ENCODE measurements at places on chromosomes 7 and 10. TPM values are rescaled to one million over a fixed set of nuclear protein-coding genes. Genes with fewer than 3 reads are reported as not detected.

Gene FRG2B
- not detected for total RNA-seq

Gene BMPER
- 7.5 TPM for total RNA-seq

- peaks cover 18% of the 10 kb centered on the region for H3K4me1 ChIP-seq
- peak overlapping the region; percentile 66 for H3K27ac ChIP-seq
- no peak overlapping the region for H3K4me3 ChIP-seq
- no peaks in the 10 kb centered on the region for H3K36me3 ChIP-seq
- H3K27me3 ChIP-seq, result no peaks in the 10 kb centered on the region
Observed at GRCh38 chr10:50604049-50604640, 19.6 kb downstream of the SGMS1 start.

DNA sequence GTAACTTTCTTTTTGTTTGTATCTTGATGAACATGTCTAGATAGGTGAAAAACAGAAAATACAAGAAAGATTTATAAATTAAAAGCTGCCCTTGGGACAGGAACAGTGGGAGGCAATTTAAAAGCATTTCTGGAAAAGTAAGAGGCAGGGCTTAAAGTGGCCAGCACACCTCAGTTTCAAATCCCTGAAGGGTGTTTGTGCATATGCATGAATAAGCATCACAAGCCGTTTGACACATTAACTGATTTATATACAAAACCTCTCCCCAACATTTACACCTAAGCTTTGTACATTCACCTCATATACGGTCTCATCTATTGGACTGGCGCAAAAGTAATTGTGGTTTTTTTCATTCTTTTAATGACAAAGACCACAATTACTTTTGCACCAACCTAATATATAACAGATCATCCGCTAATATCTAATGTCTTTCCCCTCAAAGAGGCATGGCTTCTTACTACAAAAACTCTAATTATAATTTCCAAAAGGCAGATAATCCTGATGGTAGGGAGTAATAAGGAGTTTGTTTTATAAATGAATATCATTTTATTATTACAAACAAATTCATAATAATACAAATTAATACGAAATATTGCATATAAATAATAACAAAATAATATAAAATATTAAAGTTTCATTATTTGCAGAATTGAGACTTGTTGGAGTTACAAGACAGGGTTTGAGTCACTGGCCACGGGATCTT, 48.3 kb downstream of the LRGUK start:
- no peak for DNase-seq
- no peak overlapping the region for H3K4me3 ChIP-seq
- no peaks in the 10 kb centered on the region for H3K27me3 ChIP-seq
- no peaks in the 10 kb centered on the region for H3K4me1 ChIP-seq
- H3K27ac ChIP-seq, result no peak overlapping the region

DNA sequence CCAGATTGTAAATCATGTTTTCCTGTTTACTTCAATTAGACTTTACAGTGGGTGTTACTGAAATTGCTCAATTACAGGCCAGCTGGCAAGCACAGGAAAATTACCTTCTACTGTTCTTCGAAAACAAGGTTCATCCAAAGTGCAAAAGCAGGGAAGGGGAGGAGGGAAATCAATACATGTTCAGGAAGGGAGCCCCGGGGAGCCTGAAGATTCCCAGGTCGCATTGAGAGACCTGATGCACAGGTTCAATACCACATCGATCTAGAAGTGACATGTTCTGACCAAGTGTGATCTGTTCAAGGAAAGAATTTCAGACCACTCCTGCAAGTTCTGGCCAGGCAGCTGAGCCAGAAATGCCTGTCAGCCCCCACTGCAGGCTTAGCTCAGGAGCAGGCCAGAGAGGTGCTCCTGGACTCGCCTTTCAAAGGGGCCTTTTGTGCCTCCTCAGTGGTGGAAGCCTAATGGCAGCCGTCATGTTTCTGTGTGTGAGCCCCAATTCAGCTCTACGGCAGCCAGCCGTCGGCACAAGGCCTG, 35.9 kb downstream of the FAM53B start:
- H3K27me3 ChIP-seq, result no peaks in the 10 kb centered on the region
- no peak overlapping the region for H3K4me3 ChIP-seq
- peaks cover 16% of the 10 kb centered on the region for H3K4me1 ChIP-seq
- peaks cover 8% of the 10 kb centered on the region for H3K36me3 ChIP-seq
- DNase-seq, result no peak

DNA sequence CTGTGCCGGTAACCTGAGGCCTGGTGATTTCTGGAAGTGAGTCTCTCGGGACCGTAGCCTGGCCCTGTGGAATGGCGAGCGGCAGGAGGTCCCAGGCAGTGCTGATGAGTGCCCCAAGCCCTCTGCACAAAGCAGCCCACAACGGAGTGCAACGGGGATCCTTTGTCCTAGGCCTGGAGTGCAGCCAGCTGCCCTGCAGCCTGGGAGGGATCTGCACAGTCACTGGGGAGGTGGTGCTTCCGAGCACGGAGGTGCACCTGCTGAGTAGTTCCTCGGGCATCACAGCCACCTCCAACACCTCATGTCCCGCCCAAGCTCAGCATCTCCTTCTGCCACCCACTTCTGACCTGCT, 162.8 kb upstream of the ZMIZ1 start:
- no peak overlapping the region for H3K4me3 ChIP-seq
- no peak for DNase-seq

DNA sequence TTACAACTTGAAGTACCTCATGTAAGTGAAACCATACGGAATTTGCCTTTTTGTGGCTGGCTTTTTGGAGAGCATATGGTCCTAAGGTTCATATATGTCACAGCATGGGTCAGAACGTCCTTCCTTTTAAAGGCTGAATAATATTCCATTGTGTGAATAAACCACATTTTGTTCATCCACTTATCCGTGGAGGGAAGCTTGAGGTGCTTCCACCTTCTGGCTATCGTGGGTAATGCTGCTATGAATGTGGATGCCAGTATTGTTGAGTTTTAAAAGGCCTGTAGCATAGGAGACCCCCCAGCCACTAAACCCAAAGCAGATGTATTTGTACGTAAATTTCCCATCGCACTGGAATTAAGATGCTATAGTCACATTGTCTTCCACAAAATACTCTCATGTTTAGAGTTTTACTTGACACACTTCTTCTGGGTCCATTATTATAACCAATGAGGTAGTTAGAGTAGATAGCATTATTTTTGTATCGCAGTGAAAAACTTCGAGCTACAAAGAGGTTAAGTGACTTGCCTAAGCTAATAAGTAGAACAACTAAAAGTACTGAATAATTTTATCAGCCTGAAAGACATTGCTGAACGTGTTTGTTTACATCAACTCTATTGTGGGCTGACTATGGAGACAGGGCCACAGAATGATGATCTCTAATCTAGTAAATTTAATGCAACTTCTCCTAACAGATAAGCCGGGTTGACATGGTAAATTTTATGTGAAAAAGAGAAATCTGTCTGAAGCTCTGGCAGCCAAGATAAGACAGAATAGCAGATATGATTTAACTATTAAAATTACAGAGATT, 183.0 kb upstream of the CTBP2 start:
- peaks cover 3% of the 10 kb centered on the region for H3K4me1 ChIP-seq
- H3K4me3 ChIP-seq, result no peak overlapping the region
- peak; percentile 36 for DNase-seq

- DNase-seq, result peak; percentile 49
- no peak overlapping the region for H3K4me3 ChIP-seq
- no peaks in the 10 kb centered on the region for H3K27me3 ChIP-seq
- no peak overlapping the region for H3K27ac ChIP-seq
- peaks cover 12% of the 10 kb centered on the region for H3K36me3 ChIP-seq
Observed at GRCh38 chr10:63209705-63210104, 76.6 kb downstream of the NRBF2 start.

GRCh38 chr10:131532745-131533341, 221.3 kb upstream of the TCERG1L start:
- no peaks in the 10 kb centered on the region for H3K4me1 ChIP-seq
- no peak for DNase-seq
- no peak overlapping the region for H3K4me3 ChIP-seq
- no peaks in the 10 kb centered on the region for H3K27me3 ChIP-seq
- no peak overlapping the region for H3K27ac ChIP-seq
- H3K36me3 ChIP-seq, result no peaks in the 10 kb centered on the region

- H3K27me3 ChIP-seq, result no peaks in the 10 kb centered on the region
- H3K4me3 ChIP-seq, result no peak overlapping the region
- H3K4me1 ChIP-seq, result no peaks in the 10 kb centered on the region
- no peak overlapping the region for H3K27ac ChIP-seq
- no peak for DNase-seq
Observed at GRCh38 chr10:23459308-23459939, 20.5 kb downstream of the OTUD1 start.

- H3K27ac ChIP-seq, result no peak overlapping the region
- peaks cover 6% of the 10 kb centered on the region for H3K4me1 ChIP-seq
- DNase-seq, result no peak
- H3K27me3 ChIP-seq, result no peaks in the 10 kb centered on the region
- H3K4me3 ChIP-seq, result no peak overlapping the region
Observed at GRCh38 chr7:50662041-50662694, 97.0 kb upstream of the DDC start.

GRCh38 chr10:105844241-105844640, 1203.2 kb downstream of the SORCS3 start:
- H3K27ac ChIP-seq, result no peak overlapping the region
- no peaks in the 10 kb centered on the region for H3K4me1 ChIP-seq
- H3K4me3 ChIP-seq, result no peak overlapping the region
- H3K36me3 ChIP-seq, result no peaks in the 10 kb centered on the region
- H3K27me3 ChIP-seq, result no peaks in the 10 kb centered on the region
